ENCODE measurements at places on chromosomes 11 and 22.

- DNase-seq = no peak
Observed at GRCh38 chr11:7089328-7090251, 792 bp downstream of the RBMXL2 start.

GRCh38 chr11:101706541-101706940 is 122.7 kb upstream of the TRPC6 start:
- DNase-seq = no peak

DNA sequence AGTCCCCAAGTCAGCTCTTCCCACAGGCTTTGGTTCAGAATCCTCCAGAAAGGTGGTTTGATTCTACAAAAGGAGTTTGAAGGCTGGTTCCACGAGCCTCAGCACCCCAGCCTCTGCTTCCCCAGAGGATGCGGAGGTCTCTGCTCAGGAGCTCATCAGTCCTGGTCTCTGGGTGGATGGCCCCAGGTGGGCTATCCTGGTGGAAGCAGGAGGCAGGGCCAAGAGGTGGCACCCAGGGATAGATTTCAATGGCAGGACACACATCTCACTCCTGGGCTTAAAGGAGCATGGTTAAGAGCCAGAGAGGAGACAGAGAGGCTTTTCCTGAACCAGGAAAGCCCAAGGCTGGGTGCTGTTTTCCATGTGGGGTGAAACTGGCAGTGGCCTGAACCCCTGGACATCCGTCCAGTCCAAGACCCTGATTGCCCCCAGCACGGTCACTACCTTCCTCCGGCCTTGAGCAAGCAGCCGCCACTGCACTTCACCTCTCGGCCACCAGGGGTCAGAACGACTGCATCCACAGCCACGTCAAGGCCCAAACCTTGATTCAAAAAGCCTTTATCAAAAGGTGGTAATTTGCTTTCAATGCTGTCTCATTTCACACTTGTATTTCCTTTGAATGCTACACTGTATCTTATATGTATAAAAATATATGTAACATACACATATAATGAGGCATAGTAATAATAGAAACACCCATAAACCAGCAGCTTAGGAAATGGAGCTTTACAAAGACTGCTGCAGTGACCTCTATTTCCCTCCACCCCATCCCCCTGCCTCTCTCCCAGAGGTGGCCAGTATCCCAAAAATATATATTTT is 19.3 kb upstream of the FXYD2 start:
- peak; percentile 69 for DNase-seq

DNA sequence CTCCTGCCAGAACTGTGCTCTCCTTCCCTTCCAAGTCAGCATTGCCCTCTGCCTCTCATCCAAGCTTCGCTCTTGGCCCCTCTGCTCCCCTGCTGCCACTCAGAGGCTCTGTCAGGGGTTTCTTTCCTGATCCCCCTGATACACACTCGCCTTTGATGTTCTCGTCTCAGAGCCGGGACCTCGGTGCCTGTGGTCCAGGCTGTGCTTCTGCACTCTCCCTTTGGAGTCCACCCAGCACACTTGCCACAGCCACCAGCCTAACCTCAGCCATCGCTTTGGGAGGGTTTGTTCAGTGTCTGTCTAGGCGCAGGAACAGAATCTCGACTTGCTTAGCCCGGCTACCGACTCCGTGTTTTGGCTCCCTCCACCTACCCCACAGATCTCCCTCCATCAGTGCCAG is 29.1 kb downstream of the PPFIA1 start:
- DNase-seq = no peak

DNA sequence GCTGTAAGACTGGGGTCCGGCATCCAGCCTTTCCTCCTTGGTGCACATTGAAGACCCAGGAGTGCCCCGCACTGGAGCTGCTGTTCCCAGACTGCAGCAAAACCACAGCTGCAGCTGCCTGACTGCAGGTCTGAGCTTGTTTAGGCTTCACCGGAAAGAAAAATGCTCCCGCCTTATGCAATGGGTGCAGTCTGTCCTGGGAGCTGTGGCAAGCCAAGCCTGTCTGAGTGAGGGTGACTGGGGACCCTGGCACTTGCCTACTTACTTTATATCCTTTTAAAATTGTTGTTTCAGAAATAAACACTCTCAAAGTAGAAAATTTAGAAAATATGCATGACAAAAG is 23.3 kb upstream of the CD44 start:
- no peak for DNase-seq
